ENCODE measurements at places on chromosomes 16 and 17. TPM values are rescaled to one million over a fixed set of nuclear protein-coding genes. Genes with fewer than 3 reads are reported as not detected.

DNA sequence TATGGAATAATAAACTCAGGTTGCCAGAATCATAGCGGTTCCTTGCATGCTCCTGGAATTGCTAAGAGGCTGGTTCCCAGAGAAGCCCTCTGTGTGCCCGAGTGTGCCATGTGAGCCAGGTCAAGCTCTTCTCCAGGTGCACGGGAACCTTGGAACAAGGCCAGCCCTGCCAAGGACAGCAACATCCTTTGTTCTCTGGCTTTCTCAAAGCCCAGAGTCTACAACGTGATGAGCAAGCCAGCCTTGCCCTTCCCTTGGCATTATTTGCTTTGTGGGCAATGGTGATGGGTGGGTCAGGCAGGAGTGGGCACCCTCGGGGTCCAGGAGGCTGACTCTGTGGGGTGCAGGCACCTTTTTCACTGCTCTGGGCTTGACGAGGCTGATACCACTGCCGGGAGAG is 14.2 kb upstream of the SEC14L1 start:
- no peak for DNase-seq

The IKZF3 gene
- 1.0 TPM for total RNA-seq

The MT1G gene
- total RNA-seq: 3.6 TPM

- DNase-seq: peak; percentile 76
These were observed 22.7 kb downstream of the PEMT start for GRCh38 chr17:17568772-17569195.

GRCh38 chr16:58402796-58403195 is 10.5 kb downstream of the GINS3 start:
- DNase-seq: no peak

DNA sequence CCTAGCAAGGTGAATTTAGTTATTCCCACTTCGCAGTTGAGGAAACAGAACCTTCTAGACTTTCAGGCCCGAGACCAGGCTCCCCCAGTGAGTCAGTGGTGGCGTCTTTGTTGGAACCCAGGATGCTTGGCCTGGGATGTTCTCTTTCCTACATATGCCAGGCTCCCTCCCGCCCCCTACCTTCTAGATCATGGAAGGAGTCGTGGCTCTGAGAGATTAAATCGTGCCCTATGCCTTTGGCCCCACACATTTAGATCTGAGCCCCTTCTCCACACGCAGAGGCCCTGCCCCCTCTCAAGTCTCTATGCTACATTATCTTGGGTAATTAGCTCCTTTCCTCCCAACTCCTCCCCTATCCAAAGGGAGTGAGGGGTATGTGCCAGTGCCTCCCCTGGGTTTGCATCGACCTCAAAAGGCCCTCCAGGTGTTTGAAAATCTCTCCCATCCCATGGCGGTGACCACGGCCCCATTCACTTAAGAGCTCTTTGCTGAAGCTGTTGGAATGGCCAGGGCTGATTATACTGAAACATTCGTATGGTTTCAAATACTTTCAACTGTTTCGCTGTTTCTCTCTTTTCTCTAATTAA is 3.0 kb downstream of the NGFR start:
- no peak for DNase-seq

DNA sequence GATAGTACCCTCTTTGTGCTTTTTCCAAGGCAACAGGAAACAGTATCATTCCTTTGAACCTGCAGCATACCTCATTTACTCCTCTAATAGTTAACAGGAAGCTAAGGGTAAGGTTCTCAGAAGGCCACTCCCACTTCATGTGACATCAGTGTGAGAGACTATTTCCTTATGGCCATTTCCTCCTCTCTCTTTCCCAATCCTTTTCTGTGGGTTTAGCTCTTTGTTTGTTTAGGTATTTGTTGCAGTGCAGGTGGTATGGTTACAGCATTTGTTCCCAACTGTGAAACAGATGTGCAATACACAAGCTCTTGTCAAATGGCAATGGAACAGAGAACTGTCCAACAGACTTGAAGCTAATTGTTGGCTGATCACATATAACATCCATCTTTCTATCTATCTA is 14.7 kb downstream of the TMC5 start:
- DNase-seq: no peak

- peak; percentile 48 for DNase-seq
These were observed 66.9 kb downstream of the RNF213 start for GRCh38 chr17:80327518-80327917.

DNA sequence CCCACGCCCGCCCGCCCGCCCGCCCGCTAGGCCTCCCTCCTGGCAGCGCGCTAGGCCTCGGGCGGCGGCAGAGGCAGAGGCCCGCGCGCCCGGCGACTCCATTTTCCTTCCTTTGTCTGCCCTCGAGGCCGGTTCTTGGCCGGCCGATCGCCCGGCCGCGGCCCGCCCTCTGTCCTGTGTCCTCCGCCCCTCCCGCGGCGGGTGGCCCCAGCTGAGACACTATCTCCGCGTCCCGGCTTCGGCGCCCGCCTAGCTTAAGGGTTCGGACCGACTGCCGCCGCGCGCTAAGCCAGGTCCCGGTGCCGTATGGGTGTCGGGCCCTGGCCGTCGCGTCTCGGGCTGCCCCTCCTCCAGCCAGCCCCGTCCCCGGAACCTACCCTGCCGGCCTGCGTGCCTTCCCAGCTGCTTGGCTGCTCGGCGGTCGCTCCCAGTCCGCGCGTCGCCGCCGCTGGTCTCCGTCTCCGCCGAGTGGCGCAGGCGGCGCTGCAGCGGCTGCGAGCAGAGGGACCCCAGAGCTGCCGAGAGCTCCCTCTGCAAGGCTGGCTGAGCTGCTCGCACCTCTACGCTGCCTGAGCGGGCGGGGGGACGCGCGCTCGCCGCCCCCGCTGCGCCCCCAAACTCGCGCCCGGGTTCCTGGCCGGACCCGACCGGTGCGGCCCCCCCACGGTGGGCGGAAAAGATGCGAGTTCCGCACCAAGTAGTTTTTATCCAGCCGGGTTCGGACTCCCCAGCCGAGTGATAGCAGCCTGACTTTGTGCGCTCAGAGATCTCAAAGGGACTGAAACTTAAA is 787 bp downstream of the CTCF start:
- peak; percentile 75 for DNase-seq

The HSD17B1 gene
- total RNA-seq: 2.8 TPM

DNA sequence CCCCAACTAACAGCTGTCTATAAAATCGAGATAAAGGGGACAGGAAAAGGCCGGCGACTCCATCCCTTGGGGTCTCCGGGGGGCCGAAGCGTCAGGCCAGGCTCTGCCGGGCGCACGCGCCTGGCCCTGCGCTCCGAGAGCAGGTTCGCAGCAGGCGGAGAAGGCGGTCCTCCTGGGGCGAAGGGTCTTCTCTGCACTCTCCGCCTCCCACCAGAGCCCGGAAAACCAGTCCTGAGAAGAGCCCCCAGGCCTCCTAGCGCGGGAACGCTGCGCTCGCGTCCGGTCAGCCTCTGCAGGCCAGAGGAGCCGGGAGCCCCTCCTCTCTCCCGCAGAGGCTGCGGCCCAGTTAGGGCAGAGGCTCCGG is 5.1 kb downstream of the FOXF1 start:
- DNase-seq: no peak

- no peak for DNase-seq
These were observed 450.3 kb downstream of the SHISA9 start for GRCh38 chr16:13351601-13352217.

DNA sequence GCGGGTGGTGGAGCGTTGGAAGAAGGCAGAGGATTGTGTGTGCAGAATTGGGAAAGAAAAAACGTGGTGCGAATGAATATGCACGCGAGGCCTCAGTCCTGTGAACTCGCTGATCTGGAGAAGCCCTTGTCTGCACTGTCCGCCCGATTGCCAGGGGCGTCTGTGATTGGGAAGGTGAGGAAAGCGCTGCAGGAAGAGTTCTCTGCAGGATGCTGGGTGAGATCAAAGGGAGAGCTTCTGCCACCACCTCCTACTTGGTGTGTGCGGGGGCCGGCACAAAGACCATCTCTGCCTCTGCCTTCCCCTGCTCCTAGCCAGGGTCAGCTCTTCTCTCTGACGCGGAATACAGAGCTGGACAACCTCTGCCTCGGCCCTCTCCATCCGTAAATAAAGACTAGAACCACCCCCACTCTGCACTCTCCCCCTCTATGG is 841 bp upstream of the RAB5C start:
- DNase-seq: no peak

DNA sequence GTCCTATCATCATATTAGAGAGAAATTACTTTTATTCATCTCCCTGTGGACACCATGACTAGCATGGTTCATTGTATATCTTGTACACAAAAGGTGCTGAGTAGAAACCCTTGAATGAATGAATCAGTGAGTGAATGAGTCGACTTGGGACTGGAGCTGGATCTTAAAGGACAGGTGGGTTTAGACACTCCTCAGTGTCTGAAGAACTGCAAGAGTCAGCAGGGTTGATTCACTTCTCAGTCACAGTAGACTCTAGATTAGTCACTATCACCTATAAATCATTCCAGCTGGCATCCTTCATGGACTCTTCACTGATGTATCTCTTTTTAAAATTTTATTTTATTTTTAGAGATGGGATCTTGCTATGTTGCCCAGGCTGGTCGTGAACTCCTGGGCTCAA is 30.1 kb upstream of the PMFBP1 start:
- no peak for DNase-seq

DNA sequence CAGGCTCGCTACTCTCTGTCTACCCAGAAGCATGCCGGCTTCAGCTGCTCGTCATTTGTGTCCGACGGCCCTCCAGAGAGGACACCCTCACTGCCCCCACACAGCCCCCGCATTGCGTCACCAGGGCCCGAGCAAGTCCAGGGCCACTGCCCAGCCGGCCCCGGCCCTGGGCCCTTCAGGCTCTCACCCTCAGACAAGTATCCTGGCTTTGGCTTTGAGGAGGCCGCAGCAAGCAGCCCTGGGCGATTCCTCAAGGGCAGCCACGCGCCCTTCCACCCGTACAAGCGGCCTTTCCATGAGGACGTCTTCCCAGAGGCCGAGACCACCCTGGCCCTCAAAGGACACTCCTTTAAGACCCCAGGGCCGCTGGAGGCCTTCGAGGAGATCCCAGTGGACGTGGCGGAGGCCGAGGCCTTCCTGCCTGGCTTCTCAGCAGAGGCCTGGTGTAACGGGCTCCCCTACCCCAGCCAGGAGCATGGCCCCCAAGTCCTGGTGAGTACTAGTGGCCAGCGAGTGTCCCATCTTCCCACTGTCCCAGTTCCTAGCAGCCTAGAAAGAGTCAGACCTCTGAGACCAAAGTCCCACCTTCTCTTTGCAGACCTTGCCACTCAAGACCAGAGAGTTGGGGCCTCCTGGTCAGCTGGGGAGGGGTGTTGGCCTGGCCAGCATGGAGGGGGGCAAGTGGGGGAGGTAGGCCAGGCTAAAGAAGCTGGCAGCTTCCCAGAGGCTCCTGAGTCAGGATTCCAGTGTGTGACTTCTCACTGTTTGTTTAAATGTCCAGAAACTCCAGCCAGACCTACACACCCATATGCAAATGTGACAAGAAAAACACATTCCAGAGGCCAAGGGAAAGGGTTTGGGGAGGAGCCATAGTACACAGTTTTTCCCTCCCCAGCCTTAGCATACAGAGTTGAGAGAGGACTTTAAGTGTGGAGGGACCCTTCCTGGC is 18.6 kb downstream of the FOXN1 start:
- DNase-seq: no peak

- DNase-seq: peak; percentile 34
These were observed 503 bp downstream of the DHX58 start for GRCh38 chr17:42111871-42112551.

DNA sequence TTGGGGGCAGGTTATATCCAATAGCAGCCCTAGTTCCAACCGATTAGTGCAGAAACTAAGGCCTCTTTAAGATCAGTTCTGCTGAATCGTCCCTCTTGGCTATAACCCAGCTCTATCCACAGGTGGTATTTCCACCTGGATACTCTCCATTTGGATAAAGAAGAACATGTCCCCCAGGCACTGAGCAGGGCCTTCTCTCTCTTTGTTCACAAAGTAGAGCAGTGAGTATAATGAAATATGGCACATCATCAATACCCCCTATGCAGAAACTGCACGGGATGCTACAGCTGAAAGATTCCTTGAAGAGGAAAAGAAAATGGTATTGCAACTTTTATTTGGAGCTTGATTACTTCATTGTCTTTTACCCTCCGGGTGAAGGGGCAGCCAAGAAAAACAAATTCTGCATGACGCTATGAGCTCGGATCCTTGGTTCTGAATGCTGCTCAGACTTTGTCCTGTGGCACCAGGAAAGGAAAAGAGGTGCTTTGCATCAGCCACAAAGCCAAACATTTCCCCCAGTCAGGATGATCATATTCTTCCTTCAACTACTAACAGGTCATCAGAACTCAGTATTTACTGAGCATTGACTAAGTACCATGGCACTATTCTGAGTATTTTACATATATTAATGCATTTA is 399.7 kb downstream of the NPIPA8 start:
- no peak for DNase-seq

- no peak for DNase-seq
These were observed 346.2 kb downstream of the FOXL1 start for GRCh38 chr16:86924537-86924936.

- no peak for DNase-seq
These were observed 11.4 kb downstream of the DYNC1LI2 start for GRCh38 chr16:66740010-66740409.

The CES2 gene
- total RNA-seq: 48.0 TPM

DNA sequence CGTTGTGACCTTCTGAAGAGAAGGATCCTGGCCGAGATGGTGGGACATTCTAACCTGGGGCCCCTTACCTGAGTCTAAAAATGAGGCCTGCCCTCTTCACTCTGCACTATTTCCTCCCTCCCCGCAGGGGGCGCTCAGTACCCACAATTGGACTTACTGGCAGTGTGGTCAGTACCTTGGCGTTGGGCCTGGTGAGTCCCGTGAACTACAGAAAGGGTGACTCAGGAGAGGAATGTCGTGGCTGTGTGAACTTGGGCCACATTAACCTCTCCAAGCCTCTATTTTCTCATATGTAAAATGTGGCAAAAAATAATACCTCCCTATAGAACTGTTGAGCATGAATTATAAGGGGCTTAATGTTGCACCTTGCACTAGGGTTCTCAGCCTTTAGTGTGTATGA is 3.9 kb downstream of the RSAD1 start:
- peak; percentile 97 for DNase-seq

The SLC12A3 gene
- not detected for total RNA-seq

The PRSS27 gene
- 0.65 TPM for total RNA-seq
